ENCODE measurements at places on chromosomes 12 and 14.

DNA sequence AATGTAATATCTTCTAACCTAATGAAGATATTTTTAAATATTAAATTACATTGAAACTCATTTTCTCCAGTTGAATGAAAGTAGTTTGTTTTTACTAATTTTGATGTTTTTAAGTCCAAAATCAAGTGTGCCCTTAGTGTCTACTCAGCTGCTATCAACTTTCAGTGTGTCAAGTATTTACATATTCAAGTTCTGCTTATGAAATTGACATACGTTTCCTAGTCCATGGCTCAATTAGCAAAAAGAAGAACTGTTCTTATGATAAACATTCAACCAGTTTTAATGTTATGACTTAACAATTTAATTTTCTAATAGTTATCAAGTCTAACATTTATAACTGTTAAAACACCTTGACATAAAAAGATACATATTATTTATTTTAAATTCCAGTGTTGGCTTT is 137.1 kb downstream of the DUSP6 start:
- DNase-seq = no peak

DNA sequence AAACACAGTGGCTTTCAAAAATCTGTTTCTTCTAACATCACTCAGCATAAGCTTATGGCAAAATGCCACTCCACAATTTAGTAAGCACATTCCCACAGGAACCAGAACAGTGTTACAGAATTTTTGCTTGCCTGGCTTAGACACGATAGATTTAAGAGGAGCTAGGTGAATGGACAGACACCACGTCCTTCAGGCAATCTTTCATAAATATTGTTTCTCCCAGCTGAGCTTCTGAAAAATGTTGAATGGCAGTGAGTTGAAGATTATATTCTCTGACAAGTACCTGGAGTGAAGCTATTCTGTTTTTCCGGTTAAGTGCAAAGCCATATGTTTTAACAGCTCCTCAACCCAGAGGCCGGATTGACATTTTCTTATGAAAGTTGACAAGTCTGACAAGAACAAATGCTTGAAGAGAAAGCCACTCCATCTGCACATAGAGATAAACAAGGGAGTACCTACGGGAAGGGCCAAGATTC is 102.0 kb downstream of the FSCB start:
- no peak for DNase-seq

DNA sequence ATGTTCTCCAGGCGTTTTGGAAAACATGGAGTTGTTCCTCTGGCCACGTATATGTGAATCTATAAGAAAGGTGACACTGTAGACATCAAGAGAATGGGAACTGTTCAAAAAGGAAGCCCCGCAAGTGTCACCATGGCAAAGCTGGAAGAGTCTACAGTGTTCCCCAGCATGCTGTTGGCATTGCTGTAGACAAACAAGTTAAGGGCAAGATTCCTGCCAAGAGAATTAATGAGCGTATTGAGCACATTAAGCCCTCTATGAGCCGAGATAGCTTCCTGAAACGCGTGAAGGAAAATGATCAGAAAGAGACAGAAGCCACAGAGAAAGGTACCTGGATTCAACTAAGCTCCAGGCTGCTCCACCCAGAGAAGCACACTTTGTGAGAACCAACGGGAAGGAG is 92.5 kb upstream of the EIF5 start:
- DNase-seq = no peak

- no peak for DNase-seq
Measured at GRCh38 chr12:118063576-118064391, 2.8 kb upstream of the WSB2 start.

- DNase-seq = no peak
Measured at GRCh38 chr12:92414170-92415070, 268.8 kb upstream of the BTG1 start.

DNA sequence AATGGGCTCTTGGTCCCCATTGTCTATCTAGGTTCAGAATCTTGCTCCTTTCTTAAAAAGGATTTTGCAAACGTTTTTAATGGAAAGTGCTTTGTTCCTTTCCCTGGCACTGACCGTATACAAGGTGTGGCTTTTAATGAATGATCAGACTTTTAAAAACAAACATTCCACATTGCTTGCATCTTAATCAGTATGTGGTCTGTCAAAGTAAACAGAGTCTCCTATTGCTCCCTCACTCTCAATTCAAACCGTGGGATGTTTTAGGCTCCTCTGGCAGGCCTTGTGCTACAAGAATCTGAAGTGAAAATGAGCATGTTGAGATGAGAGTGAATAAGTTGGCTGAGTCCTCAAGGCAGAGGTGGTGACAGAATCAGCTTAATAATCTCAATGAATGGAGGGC is 107.0 kb downstream of the VRK1 start:
- DNase-seq = no peak

DNA sequence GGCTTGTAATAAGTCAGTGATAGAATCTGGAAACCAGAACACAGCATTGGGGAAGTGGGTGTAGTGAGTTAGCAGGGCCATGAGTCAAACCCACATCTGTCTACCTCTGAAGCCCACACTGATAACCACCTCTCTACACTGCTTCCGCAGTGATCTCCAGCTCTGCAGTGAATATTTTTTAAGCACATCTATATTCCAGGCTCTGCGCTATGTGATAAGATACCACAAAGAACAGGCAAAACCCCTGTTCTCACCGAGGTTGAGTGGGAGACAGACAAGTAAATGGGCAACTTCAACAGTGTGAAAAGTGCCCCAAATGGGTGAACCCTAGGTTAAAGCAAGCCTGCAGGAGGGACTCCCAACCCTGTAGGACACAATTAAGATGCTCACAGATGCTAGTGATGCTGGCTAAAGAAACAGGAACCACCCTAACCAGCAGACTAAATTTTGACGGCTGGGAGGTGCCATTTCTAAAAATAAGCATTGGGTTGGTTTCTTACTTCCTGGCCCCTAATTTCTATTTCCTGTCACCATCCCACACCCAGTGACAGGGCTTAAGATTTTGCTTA is 375.0 kb downstream of the DPF3 start:
- peak; percentile 35 for DNase-seq

- no peak for DNase-seq
Measured at GRCh38 chr12:95037906-95038305, 34.4 kb upstream of the NDUFA12 start.

DNA sequence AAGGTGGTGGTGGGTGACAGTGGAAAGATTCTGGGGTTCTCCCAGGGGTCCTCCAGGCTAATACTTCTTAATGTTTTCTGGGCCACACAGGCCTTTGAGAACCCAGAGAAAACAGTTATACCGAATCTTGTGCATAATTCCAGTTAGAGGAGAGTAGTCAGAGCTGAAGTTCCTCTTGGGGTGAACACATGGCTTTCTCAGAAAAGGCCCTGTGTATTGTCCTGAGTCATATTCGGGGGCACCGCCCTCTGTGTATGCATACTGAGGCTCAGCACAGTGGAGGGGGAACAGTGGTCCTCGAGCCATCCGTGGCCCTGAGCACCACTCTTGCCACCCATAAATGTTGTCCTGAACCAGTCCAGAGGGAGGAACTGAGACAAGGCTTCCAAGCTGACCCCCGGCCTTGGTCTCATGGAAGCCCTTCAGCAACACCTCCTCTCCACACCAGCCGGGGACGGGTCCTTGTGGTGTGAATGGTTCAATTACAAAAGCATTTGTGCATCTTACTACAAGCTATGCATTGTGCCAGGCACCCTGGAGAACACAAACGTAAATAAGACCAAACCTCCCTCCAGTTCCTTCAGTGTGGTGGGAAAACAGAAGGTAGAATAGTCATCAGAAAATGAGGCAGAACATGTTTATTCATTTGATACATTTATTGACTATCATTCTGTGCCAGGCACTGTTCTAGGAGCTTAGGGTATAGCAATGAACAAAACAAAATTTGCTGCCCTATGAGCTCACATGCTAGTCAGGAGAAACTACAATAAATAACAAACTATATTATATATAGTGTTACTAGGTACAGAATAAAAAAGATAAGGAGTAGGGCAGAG is 9.9 kb downstream of the DHRS2 start:
- no peak for DNase-seq

GRCh38 chr14:51093371-51094281 is 1.3 kb downstream of the TRIM9 start:
- DNase-seq = no peak

- no peak for DNase-seq
Measured at GRCh38 chr12:86837246-86837645, 581.1 kb upstream of the MGAT4C start.

- no peak for DNase-seq
Measured at GRCh38 chr12:57983146-57983857, 41.9 kb downstream of the ATP23 start.

DNA sequence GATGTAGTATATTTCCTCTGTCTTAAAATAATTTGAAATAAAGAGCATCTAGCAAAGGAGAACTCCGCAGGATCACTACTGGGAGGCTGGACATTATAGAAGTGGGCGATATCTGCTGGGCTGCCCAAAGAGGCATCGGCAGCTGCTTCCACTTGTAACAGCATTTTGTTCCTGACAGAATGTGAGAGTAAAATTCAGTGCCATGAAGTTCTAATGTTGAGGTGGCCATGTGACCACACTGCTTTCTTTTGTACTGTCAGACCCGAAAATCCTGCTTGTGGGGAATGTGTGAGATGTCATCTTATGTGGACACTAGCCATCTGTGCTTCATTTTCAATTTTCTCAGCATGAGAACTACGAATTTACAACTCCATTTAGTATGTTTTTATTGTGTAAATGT is 151.9 kb downstream of the ACSS3 start:
- no peak for DNase-seq

GRCh38 chr14:56482310-56482911 is 97.2 kb upstream of the TMEM260 start:
- no peak for DNase-seq

Measured in stimulated activated CD8-positive, alpha-beta memory T cell treated with anti-CD3 and anti-CD28 coated beads, Interleukin-7, amount 100 ng/mL, for 4 hours (primary cell).